Hippocampal formation (tissue), 2 donors: ENCODE measurements at places on chromosomes 2 and 18.

- no peak for DNase-seq
These were observed 34.7 kb downstream of the AGPS start for GRCh38 chr2:177427316-177427715.

GRCh38 chr18:56988022-56988421 is 158.9 kb upstream of the BOD1L2 start:
- DNase-seq = no peak

DNA sequence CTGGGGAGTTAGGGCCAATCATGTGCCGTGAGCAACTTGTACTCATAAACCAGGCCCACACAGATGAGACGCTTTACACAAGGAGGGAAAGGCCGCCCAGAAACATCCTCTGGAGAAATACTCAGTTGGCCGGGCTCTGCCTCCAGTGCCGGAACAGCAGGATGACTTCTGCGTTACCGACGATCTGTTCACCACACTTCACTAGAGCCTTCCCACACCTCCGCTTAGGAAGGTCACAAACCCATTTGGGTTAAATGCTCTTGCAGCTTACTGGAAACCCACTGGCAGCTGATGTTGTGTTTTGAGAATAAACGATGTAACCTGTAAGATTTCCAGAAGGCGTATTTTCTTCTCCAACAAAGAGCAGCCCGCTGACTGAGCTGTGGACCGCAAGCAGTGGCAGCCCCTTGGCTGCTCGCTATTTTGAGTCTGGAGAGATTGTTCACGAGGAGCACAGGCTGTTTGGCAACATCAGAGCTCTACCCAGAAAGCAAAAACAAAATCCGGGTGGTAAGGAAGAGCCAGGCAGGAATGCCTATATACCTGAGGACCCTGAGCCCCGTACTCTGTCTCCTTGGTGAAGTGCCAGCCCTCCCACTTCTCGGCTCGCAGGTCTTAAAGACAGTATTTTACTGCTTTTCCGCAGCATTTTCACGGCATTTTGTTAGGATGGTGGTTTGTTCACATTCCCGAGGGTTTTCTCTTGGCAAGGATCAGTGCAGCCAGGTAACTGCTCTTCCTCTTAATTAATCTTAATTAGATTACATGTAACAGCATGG is 44.0 kb downstream of the COLEC12 start:
- no peak for DNase-seq

DNA sequence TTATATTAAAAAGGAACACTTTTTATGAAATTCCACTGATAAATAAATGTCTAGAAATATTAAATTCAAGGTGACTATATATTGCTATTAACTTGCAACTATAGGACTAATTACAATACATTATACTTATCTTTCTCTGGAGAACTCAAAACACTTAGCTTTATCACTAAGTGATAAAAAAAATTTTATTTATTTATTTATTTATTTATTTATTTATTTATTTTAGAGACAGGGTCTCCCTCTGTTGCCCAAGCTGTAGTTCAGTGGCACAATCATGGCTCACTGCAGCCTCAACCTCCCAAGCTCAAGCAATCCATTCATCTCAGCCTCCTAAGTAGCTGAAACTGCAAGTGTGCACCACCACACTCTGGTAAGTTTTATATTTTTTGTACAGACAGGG is 451.1 kb downstream of the DSC3 start:
- DNase-seq = no peak

DNA sequence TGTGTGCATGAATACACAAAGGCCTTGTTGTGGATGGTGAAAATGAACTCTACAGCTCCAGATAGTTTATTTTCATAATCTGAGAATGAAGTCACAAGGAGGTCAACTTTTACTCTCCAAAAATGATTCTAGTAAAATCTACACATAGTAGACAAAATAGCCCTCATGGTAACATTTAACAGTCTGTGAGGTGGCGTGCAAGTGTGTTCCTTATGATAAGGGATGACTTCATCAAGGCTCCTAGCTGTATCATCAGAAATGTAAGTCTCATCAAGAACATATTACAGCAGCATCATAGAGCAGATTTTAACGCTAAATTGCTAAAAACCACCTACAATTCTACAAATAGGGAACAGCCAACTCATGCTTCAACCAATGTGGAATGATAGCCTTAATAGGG is 72.3 kb upstream of the RIOK3 start:
- DNase-seq = no peak

DNA sequence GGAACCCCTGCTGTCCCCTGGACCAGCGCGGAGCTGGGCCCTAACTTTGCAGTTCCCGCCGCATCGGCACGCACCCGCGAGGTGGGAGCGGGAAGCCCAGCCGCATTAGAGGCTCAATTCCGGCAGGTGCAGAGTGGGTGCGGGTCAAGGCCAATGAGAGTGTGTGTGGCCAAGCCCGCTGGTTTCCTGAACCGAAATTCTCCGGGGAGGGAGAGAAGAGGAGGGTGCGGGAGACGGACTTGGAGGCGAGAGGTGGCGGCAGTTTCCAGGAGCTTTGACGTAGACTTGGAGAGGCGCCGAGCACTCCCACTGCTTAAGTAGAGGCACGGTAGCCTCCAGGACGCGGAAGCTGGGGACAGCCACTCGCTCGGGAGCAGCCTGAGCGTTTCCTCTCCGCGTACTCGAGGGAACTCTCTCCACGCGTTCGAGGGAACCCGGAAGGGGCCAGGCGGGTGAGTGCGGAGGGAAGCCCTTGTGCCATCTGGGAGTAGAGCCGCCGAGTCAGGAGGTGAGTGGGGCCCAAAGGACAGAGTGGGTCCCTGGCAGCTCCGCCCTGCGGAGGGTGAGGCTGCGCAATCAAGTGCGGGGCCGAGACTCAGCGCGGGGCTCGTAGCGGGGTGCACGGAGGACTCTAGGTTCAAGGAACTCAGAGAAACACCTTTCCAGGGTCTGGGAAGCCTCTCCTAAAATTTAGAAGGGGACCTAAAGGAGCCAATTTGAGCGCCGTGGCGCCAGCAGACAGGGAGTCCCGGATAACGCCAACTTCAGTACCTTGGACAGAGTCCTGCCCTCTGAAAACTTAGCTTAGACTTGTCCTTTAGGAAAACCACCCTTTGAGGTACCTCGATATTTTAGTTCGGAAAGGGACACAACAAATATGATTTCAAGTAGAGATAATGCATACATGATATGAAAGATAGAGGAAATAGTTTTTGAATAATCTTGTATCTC is at the start of gene FAM237A:
FAM237A (plus strand) TSS at position 413 of the 951 bp plus-strand sequence. CDS start 1,750 bp downstream, outside the sequence.
- DNase-seq = no peak

GRCh38 chr2:138496096-138496651 is 5.4 kb upstream of the SPOPL start:
- no peak for DNase-seq

- no peak for DNase-seq
These were observed 143.4 kb downstream of the CAPN13 start for GRCh38 chr2:30663806-30664205.

DNA sequence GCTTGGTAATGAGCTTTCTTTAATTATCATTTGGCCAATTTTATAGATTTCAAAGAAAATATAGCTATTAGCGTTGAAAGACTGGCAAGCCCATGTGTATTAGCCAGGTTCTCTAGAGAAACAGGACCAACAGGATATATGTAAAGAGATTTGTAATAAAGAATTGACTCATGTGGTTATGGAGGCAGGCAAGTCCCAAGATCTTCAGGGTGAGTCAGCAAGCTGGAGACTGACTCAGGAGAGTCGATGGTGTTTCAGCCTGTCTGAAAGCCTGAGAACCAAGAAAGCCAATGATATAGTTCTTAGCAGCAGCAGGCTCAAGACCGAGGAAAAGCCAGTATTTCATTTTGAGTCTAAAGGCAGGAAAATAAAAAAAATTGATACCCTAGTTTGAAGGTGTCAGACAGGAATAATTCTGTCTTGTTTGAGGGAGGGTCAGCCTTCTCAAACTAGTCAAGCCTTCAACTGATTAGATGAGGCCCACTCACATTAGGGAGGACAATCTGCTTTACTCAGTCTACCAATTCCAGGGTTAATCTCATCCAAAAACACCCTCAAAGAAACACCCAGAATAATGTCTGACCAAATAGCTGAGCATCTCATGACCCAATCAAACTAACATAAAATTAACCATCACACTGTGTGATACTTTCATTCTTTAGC is 78.3 kb upstream of the CRIM1 start:
- no peak for DNase-seq

- peak; percentile 8 for DNase-seq
These were observed 44.5 kb downstream of the SH3RF3 start for GRCh38 chr2:109173311-109174171.

- DNase-seq = peak; percentile 87
These were observed 1.1 kb downstream of the CYBRD1 start for GRCh38 chr2:171523088-171524017.

GRCh38 chr2:47636176-47636575 is 146.8 kb upstream of the MSH6 start:
- DNase-seq = no peak

DNA sequence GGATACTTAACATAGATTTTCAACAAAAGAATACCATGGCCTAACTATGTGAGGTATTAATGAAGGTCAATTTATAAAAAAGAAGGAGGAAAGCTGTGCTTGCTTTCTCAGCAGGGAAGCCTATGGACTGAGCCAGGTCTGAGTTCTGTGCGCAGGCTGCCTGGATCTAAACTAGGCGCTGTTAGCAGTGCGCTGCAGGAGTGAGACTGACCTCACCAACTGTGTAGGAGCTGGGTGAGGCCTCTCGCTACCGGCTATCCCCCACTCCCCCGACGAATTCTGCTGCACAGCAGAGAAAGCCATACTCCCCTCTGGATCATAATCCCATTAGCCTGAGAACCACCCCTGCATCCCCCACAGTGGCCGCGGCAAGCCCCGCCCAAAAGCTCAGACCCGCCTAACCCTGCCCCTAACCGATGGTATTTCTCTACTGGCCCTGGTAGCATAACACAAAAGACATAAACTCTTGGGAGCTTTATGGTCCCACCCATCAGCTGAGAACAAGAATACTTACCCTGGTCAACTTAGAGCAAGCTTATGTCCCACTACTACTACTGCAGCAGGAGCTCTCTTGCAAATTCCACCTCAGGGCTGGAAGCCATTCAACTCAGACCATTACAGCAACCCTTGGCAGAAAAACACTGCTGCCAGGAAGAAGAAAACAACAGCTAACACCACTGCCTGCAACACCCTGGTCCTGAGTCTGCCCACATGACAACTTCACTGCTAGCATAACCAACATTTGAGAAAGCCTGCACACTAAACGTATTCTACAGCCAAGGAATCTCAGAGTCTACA is 28.0 kb downstream of the SULT1C2 start:
- no peak for DNase-seq

DNA sequence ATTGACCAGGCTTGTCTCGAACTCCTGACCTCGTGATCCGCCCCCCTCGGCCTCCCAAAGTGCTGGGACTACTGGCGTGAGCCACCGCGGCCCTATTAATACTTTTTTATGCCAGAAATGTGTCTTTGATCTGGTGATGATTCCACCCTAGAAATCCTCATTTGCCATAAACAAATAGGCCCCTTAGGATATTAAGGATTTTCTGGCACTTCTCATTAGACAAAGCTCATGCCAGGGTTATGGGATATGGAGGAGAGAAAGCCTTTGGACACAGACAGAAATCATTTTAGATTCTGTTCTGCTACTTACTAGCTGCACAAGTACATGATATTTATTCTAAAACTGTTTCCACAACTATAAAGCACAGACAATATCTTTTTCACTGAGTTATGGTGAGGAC is 24.1 kb downstream of the SLC40A1 start:
- DNase-seq = no peak

DNA sequence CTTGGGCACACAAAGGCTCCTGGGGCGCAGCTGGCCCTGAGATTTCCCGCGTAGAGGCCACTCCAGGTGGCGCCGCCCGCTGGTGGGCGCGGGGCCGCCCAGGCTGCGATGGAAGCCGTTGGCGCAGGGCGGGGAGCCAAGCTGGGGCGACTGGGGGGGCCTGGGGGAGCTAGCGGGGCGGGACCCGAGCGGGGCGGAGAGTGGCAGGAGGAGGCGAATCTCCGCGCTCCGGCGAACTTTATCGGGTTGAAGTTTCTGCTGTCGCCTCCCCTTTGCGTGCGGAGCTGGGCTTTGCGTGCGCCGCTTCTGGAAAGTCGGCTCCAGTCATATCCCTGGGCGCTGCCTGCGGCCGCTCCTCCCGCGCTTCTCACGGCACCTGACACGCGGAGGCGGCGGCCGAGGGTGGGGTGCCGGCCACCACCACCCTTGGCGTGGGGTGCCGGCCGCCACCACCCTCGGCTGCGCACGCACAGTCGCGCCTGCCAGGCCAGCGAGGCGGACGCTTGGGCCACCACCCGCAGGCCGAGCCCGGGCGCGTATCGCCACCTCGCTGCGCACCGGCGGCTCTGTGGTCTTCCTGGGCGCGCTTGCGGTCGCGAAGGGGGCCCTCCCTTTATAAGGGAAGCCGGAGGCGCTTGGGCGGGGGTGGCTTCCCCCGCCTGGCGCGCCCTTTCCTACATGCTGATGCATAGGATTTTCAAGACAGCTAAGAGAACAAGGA is 919 bp upstream of the CYP1B1 start:
- no peak for DNase-seq

- no peak for DNase-seq
These were observed 14.8 kb upstream of the IL18R1 start for GRCh38 chr2:102340778-102341177.

GRCh38 chr2:6667326-6667725 is 198.4 kb downstream of the CMPK2 start:
- no peak for DNase-seq

DNA sequence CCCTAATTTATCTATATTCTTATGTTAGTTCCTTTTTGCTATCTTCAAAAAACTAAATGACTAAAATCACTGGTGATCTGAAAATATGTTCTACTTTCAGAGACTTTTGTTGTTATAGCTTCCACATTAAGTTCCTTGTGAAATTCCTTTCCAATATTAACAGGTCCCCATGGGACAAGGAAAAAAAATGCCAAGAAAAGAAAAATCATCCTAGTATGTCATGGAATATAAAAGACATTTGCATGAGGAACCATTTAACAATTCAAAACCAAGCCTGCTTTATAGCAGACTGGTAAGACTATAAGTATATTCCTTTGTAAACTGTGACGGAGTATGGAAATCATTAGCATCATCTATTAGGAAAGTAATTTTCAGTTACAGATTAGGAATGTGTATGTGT is 48.1 kb downstream of the COBLL1 start:
- DNase-seq = no peak

GRCh38 chr2:131349021-131349420 is 14.9 kb downstream of the RAB6D start:
- no peak for DNase-seq
